ENCODE measurements at places on chromosomes 11 and 22. TPM values are rescaled to one million over a fixed set of nuclear protein-coding genes. Genes with fewer than 3 reads are reported as not detected.

The CNTF gene
- 3.5 TPM for total RNA-seq

The OR8K5 gene
- total RNA-seq, result not detected

The OR5A1 gene
- not detected for total RNA-seq

The RNASEH2C gene
- 53.8 TPM for total RNA-seq

DNA sequence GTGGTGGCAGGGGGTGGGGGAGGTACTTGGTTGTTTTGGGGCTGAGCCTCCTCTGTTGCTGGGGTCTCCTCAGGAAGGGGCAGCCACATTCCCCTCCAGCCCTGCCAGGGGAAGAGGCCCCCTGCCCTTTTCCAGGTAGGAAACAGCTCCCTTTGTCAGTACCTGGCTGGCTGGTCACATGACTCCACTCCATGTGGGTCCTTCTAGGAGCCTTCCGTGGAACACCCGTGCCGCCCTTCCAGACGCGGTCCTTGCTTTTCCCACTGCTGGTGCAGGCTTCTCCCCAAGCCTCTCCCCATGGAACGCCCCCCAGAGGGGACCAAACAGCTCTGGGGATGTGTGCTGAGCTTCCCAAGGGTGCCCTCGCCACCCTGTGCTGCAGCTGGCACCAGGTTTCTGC is 19.9 kb downstream of the IFT27 start:
- no peak for DNase-seq

GRCh38 chr11:122578171-122578825 is 77.2 kb upstream of the UBASH3B start:
- DNase-seq, result no peak

DNA sequence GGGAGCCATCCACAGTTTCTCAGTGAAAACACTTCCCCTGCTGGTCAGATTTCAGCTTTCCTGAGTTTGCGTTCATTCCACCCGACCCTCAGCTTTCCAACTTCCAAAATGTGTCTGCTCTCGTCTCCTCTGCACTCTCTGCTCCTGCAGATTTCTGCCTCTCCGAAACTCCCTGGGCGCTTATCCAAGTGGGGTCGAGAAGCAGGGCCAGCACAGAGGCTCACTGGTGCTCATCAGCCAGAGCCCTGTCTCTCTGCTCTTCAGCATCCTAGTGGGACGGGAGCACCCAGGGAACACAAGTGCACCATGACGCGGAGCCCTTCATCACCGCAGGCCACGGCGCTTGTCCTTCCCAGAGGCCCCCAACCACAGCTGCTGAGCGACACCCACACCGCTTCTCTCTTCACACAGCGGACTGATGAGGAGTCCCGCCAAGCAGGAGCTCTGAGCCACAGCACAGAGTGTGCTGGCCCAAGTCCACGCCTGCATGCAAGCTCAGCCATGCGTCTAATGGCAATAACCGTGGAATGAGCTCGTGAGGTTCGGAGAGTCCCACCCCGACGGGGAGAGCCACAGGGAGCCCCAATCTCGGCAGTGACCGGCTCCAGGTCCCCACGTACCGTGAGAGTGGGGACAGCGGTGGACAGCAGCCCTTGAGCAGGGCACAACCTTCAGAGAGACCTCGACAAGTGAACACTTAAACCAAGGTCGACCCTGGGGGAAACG is 27.9 kb upstream of the MOB2 start:
- no peak for DNase-seq

GRCh38 chr11:78253797-78254196 is 65.1 kb downstream of the USP35 start:
- DNase-seq, result no peak

DNA sequence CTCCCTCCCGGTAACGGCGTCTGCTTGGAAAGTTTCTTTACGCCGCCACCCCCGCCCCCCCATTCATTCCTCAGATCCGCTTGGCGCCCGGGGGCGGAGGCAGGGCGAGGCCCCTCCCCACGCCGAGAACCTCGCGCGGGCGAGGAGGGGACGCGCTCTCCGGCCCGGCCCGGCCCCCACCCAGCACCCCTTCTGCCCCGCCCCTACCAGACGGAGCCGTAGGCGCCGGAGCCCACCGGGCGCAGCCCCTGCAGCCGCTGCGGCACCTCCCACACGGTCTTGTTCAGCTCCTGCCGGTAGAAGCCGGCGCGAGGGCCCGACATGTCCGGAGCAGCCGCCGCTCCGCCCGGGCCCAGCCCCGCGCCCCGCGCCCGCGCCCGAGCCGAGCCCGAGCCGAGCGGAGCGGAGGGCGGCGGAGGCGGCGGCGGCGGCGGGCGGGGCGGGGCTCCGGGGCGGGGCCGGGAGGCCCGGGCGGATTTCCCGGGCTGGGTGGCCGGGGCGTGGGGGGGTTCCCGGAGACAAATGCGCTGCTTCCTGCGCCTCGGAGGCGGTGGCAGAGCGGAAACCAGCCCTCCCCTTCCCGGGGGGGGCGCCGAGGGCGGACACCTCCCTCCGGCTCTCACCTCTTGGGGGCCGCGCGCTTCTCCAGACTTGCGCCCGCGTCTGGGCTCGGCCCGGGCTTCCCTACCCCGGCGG is at the start of gene MAPK11:
Gene MAPK11, minus strand, starts transcription at position 411 of the 696 bp plus-strand sequence. Its CDS starts 88 bp downstream, at position 323.
- no peak for DNase-seq

DNA sequence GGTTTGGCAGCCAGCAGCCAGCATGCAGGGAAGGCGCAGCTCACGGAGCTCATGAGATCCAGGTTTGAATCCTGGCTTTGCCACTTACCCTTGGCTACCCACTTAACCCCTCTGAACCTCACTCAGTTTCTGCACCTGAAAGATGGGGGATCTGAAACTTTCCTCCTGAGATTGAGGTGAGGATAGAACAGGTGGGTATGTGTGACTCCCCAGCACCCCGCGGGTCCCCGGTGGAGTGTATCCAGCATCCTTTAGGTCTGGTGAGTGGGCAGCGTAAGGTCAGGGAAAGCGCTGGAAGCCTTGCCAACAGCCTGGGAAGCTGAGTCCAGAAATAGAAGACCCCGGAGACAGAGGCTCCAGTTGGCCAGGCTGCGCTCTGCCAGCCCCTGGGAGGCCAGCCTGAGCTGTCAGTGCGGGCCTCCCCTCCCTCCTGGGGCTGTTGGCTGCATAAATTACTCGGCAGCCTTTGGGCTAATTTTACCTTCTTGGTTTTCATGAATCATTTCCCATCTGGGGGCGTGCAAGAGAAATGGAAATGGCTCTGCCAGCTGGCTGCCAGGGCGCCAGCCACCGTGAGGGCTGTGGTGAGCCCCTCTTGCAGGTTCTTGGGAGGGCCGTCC is 17.6 kb downstream of the PRDM11 start:
- DNase-seq, result no peak
